ENCODE measurements at places on chromosomes 7 and 10.

DNA sequence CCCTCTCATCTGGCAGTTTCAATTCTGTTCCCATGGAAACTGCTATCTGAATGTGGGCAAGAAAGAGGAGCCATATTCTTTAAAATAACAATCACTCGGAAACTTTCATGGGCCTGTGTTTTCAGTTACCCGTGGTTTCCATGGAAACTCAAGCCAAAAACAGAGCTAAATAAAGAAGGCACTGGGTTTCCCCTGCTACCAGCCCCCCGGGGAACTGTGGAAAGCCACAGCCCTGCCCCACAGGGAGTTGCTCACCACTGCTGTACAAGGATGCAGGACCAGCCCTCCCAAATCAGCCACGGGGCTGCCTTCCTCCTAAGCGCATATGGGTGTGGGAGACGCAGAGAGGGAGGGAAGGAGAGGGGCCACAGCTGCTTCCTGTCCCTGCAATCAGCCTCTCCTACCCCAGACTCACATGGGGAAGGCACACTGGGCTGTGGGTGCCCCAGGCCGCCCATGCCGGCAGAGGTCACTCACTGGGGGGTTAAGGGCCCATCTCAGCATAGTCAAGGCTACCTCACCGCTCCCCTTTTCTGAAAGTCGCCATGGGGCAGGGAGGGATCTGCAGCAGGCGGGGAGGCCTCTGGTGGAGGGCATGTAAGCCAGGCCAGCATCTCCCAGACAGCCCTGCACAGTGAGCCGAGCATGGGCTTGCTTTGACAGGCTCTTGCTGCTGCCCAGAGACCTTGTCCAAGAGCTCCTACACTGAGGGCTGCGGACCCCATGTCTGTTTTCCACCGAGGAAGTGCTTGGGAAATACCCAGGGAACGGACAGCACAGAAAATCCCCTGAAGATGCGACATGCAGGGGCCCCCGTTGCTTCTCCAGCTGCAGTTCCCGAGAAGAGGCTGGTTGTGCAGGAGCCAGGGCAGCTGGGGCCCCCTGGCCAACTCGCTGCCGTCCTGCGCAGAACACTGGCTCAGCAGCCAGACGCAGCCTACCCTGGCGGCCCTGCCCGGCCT is 157.3 kb upstream of the PPP2R2D start:
- no peak for DNase-seq

DNA sequence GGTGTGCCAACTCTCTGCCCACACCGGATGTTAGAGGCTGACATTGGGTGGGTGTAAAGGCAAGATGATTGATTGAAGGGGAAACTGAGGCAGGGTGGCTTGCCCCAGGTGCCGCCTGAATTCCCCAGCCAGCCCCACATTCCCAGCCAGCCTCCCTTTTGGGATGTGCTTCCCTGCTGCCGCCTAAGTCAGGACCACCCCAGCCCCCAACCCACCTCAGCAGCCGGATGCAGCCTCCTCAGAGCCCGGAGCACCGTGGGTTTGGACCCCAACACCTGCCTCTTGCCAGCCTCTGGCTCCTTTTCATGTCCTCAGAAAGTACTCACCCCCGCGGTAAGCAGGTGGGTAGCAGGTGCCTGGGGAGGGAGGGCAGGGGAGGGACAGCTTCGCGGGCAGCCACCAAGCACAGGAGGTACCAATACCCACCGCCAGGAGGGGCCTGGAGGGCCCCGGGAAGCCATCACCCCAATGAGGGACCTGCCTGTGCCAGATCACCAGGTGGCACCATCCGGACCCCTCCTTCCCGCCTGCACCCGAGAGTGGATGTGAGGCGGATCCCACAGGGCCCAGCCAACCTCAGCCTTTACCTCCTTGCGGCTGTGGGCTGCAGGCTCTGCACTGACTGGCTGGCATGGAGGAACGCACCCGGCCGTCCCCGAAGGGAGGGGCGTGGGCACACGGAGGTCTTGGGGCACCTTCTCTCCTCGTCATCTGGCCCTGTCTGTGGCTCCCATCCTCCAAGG is 60.5 kb downstream of the PWWP2B start:
- DNase-seq = no peak

- DNase-seq = no peak
These were observed 730.0 kb upstream of the IGFBP3 start for GRCh38 chr7:46651070-46651469.

DNA sequence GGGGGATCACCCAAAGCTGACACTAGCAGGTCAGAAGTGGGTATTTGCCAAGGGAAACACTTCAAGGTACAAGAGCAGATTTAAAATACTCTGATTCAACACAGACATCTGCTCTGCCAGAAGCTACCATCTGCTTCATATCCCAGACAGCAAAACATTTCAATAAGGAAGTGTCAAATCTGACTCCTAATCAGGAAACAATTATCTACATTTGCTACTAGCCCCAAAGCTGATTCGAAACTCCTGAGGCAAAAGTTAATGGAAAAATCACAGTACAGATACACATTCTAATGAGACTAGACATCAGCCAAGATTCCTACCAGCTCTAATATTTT is 48.9 kb downstream of the PARD3 start:
- no peak for DNase-seq

DNA sequence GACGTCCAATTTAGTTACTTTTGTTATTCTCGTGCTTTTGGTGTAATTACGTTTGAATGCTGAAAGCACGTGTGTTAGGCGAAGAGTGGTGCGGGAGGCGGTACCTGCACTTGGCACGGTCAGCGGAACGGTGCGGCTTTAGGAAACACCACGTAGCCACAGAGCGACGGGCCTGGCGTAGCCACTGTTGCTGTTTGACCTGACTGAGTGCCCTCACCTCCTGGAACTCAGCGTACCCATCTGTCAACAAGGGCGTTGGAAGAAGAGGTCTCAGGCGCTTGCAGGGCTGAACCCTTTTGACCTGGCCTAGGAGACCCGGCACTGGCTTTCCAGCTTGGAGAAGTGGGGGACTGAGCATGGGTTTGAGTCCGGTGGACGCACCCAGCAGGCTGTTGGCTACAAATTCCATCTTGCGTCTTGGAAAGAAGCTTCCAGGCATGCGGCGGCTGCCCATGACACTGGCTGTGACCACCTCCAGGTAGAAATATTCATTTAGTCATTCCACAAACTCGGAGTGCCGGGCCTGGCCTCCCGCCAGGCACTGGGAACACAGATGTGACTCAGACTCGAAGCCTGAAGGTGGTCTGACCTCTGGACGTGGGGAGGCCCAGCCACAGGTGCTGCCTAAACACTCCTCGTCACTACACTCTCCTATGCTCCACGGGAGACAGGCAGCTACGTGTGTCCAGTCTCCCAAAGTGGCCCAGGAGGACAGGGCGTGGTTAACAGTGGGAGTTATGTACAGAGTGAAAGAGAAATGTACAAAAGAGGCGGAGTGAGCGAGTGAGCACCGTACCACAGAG is 22.2 kb downstream of the FAM20C start:
- no peak for DNase-seq

DNA sequence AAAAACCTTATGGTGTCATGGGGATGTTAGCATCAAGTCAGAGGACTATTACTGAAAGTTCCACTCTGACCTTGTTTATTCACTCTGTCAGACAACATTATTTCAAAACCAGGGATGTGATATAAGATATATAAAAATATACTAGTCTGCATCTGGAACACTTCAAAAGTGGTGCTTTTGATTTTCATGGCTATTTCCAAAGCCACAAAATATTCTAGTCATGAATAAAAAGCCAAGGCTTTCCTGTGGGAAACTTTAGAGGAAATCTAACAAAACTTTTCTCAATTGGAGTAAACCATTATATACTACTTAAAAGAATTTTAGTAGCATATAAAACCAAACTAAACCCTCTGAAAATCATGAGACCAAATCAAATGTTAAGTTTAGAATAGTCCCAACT is 205.2 kb downstream of the TMEM26 start:
- DNase-seq = no peak

GRCh38 chr7:130047831-130048230 is 3.3 kb downstream of the ZC3HC1 start:
- no peak for DNase-seq

GRCh38 chr10:122368502-122369254 is 5.8 kb upstream of the PLEKHA1 start:
- DNase-seq = peak; percentile 24

- no peak for DNase-seq
These were observed 74.3 kb downstream of the CPED1 start for GRCh38 chr7:121062671-121063279.

DNA sequence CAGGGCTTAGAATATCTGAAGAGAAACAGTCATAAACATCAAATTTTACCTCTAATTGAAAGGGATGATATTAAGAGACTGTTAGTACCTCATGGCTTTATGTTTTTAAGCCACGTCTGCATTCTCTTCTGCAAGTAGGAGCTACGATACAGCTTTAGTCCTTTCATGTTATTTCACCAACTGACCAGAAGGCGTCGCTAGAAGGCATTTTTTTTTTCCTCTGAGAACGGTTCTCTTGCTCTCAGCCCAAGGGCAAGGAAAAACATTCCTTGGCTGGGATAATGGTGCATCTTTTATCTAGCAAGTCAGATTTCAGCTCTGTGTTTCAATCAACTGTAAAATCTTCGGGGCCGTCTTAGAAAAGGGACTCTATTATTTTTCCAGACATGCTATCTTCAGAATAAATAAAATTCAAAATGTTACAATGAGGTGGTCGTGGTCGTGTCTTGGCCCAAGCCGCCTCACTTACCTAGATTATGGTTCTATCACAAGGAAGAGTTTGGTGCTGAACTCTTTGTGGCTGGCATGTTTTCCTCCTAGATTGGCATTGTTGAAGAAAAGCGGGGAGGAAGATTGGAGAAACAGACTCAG is 41.6 kb upstream of the LYZL2 start:
- peak; percentile 11 for DNase-seq

DNA sequence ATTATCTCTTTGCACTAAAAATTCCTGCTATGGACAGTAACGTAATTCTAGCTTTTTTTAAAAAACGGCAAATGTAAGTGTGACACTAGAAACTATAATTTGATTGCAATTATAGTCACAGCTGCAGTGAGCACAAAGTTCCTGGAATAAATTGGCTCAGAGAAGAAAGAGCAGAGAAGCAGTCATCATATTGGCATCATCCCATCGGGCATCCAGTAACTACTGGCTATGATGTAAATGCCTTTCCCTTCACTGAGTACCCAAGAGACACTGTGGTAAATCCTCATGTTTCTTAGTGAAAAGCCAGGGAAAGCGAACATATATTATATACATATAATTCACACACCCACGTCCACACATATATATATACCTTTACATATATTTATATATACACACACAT is 43.6 kb downstream of the PIP4K2A start:
- no peak for DNase-seq

- DNase-seq = no peak
These were observed 17.5 kb downstream of the DPY19L1 start for GRCh38 chr7:35019801-35020200.

DNA sequence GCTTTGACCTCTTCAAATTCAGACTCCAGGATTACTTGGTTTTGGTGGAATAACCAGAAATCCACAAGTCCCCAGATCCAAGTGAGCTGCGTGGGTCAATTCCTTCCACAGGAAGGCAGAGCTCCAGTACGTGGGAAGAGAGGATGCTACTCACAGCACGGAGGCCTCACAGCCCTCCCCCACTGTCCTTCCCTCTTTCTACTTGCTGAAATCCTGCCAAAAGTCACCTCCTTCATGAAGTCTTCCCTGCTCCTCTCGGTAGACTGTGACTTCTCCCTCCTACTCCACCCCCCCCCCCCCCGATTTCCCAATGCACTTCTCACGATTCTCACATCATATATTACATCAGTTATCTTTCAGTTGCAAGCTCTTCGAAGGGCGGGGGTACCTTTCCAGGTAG is 12.3 kb downstream of the CAMK2G start:
- DNase-seq = no peak

DNA sequence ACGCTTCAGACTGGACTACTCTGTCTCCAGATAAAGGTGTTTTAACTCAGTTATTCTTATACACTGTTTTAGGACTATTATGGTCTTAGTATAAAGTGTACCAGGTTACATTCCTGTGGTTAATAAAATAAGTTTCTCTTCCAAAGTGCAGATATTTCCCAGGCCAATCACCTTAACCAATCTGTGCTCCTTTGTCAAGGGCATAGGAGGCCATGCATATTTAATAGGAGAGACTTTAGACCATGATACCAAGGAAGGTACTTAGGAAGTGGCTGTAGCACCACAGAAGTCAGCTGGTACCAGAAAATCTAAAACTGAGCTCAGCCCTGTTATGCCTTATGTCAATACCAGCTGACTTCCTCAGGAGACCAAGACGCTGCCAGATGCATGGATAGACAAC is 226.5 kb upstream of the TMEM72 start:
- no peak for DNase-seq

DNA sequence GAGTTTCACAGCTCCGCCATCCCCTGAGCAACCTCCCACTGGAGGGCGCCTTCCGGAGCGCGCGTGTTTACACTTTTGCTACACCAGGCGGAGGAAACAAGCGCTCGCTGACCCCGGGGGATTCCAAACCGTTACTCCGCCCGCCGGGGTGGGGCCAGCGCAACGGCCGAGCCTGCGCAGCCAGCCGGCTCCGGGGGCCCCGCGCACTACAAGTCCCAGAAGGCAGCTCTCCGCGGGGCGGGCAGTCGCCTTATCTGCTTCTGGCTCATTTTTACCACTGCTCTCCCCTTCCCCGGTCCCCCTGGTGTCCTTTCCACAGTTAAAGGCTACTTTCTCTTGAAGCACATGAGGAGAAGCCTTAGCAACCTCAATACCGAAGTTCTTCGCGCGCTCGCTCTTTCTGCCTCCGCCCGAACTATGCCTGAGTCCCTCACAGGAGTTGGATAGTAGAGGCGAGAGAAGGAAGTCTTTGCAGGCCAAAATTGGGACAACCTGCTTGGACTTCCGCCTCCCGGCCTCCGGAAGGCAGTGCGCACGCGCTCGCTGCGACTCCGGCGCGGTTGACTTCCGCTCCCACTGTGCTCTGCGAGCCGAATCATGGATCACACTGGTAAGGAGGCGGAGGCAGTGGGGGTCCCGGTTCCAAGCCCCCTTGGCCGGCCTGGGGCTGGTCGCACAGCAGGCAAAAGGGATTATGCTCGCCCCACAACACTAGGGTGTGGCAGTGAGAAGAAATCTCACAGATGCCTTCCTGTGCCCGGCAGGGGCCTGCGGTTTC is at the start of gene CBLL1:
TSS of gene CBLL1 (plus strand) at position 576 of the 778 bp plus-strand sequence. CDS start at position 598, 22 bp downstream.
- DNase-seq = peak; percentile 95

DNA sequence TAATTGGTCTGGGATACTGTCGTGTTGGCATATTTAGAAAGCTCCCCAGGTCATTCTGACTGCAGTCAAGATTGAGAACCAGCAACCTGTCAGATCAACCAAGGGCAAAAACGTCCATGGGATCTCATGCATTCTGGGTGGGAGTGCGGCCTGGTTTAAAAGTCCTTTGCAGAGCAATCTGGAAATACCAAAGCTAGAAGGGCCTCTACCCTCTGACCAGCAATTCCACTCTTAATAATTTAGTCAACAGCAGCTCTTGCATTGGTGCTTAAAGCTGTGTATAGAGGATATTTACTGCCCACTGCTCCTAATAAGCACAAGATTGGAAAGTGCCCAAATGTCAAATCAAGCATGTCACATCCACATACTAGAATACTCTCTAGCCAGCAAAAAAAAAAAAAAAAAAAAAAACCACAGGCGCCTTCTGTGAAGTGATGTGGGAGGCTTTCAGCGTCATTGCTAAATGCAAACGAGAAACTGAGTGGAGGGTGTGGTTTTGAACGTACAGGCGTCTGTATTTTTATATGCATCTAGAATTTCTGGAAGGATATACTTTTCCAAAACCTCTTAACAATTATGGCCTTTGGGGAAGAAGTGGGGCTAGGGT is 44.8 kb upstream of the HSPA12A start:
- DNase-seq = no peak

All from NCI-H1105 (cell line).